ENCODE measurements at places on chromosomes 4 and X.

- no peak for DNase-seq
These were observed 125.0 kb upstream of the PJA1 start for GRCh38 chrX:69290292-69290691.

DNA sequence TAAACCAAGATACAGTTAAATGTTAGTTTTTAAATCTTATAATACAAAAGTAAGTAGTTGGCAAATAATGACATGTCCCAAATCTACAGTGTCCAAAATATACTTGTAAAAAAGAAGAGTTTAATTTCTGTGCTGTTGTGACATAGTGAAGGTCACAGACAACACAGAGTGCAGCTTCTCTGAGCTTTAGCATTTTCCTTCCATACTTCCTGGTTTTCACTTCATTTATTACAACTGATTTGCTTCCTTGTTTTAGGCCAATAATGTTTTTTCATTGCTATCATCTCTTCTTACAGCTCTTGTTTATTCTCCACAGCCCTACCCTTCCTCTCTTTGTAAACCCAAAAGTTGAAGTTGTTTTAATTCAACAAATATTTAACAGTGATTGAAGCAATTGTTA is 132.4 kb upstream of the TET2 start:
- no peak for DNase-seq

DNA sequence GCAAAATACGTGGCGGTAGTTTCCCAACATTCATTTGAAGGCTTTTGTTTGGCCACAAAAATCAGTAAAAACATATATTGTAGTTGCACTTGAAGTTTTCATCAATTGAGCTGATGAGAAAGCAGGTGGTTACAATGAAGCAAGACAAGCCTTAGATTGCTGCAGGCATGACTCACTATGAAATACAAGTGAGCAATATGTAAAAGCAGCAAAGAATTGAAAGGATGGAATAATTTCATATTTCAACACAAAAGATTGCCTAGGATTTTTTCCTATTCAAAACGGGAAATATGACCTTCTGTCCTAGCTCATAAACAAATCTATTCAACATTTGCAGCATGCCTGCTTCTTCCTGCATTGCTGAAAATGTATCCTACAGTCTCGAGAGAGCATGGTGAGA is 190.9 kb upstream of the BANK1 start:
- DNase-seq: no peak

DNA sequence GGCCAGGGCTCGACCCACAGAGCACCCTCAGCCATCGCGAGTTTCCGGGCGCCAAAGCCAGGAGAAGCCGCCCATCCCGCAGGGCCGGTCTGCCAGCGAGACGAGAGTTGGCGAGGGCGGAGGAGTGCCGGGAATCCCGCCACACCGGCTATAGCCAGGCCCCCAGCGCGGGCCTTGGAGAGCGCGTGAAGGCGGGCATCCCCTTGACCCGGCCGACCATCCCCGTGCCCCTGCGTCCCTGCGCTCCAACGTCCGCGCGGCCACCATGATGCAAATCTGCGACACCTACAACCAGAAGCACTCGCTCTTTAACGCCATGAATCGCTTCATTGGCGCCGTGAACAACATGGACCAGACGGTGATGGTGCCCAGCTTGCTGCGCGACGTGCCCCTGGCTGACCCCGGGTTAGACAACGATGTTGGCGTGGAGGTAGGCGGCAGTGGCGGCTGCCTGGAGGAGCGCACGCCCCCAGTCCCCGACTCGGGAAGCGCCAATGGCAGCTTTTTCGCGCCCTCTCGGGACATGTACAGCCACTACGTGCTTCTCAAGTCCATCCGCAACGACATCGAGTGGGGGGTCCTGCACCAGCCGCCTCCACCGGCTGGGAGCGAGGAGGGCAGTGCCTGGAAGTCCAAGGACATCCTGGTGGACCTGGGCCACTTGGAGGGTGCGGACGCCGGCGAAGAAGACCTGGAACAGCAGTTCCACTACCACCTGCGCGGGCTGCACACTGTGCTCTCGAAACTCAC is 3.6 kb downstream of the MID1IP1 start:
- no peak for DNase-seq

- DNase-seq: no peak
These were observed 3.5 kb upstream of the DDX60L start for GRCh38 chr4:168483811-168484210.

DNA sequence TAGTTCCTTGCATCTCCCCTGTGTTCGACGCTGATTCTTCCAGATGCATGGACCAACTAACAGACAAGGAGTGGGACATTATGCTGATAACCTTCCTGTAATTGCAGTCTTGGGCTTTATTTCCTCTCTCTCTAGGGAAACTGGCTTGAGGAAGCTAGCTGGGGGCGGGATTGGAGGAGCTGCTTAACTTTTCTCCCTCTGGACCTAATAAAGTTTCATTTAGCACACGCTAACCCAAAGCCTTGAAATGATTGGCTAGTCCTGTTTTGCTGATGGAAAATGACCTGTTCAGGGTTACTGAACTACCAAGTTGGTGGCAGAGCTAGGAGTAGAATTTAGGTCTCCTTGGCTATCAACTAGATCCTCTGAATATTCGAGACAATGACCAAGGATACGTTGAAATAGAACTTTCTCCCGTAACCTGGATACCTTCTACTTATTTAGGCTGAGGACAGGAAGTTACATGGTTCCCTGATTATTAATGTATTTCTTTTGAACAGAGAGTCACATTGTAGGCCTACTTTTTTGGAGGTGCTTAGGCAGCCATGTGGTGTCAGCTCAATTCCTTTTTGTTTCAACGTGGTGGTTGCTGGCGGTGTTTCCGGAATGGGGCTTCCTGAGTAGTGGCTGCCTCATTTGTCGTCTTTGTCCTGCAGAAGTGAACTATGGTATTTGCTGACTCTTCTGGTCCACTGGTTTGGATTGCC is 2.0 kb downstream of the PGK1 start:
- DNase-seq: no peak

- no peak for DNase-seq
These were observed 23.7 kb upstream of the CASK start for GRCh38 chrX:41946989-41947612.

DNA sequence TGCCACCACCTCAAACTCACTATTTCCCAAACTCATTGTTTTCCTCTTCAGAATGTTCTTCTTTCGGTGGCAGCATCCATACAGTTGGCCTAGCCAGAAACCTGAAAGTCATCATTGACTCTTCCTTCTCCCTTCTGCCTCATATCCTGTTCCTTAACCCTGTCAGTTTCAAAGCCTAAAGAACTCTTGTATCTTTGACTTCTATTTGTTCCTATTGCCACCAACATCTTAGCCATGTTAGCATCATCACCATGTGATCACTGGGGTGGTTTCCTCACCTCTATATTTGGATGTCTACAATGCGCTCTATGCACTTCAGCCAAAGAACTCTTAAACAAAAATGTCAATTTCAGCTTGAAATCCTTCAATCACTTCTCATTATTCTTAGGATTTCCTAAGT is 29.0 kb downstream of the DDX60L start:
- DNase-seq: no peak

DNA sequence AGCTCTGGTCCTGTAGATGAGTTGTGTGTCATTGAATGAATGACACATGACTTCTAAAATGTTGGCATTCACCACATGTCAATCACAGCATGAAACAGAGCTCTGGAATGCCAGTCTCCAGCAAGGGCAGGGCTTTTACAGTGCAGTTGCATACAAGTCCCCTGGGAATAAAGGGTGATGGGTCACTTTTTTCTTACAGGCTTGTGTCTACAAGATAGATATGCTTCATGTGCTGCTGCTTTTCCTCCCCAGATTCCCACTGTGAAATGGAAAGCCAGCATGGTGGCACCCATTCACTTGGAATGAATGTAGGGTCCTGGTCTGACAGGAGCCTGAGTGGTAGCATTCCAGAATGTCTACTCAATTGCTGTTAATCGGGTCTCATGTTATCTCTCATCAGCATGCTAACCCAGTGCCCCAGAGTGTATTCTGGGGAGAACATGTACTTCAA is 159.1 kb upstream of the KIT start:
- DNase-seq: no peak

DNA sequence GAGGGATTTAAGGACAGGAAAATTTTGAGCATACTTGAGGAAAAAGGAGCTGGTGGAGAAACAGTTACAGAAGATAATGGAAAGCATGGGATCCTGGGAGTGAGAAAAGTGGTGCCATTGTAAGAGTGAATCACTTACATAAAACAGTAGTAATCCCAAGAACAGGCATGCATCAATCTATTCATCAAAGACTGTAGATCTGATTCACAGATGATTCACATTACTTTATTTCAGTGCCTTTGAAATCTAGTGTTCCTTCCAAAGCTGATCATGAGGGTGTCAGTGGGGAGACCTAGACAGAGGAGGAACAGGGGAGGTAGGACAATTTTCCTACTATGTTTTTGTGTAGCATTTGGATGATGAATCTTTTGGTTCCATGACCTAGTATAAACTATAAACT is 102.7 kb downstream of the TAB3 start:
- DNase-seq: no peak

DNA sequence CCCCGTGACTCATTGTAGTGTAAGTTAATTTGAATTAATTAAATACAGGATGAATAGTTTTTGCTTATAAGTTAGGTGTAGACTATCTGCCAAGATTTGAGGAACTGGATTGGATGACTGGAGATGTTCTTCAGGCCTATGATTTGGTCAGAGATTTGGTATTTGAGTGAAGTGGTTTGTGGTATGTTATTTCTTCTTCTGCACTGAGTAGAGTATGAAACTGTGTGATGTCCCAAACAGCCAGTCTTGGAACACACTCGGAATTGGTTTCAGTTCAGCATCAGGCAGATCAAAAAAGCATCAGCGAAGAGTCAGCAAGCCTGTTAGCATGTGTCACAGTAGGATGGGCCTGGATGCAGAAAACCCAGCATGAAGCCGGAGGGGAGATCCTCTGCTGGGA is 294.1 kb downstream of the ARHGAP10 start:
- no peak for DNase-seq

DNA sequence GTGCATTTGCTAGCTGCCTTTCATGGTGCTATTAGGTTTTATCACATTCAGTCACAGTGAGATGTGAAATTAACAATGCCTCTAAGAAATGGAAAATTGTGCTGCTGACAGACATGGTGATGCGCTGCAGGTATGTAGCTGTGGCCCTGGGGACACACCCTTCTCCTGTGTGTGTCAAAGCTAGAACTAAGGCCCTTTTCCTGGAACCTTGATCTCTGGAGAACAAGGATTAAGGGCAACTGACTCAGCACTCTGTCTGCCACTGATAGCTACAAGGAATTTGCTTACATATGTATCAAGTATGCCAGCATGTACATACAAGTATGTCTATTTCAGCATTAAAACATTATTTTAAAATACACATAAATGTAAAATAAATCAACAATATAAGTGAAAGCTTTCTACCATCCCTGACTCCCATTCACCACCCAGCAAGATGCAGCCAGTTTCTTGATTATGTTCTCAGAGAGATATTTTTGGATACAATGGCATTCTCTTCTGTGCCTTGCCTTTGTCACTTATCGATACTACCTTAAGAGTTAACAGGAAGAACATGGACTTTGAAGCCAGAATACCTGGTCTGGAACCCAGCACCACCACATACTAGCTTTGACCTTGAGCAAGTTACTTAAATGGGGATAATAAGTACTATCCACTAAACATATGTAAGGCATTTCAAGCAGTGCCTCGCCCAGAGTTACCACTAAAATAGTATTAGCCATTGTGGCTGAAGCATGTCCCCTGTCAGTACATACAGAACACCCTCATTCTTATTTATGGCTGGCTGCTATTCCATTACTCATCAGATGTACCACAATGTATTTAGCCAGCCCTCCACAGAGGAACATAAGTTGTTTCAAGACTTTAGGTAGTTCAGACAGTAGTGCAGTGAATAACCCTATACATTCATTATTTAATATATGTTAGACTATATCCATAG is 68.5 kb downstream of the NPNT start:
- DNase-seq: no peak

DNA sequence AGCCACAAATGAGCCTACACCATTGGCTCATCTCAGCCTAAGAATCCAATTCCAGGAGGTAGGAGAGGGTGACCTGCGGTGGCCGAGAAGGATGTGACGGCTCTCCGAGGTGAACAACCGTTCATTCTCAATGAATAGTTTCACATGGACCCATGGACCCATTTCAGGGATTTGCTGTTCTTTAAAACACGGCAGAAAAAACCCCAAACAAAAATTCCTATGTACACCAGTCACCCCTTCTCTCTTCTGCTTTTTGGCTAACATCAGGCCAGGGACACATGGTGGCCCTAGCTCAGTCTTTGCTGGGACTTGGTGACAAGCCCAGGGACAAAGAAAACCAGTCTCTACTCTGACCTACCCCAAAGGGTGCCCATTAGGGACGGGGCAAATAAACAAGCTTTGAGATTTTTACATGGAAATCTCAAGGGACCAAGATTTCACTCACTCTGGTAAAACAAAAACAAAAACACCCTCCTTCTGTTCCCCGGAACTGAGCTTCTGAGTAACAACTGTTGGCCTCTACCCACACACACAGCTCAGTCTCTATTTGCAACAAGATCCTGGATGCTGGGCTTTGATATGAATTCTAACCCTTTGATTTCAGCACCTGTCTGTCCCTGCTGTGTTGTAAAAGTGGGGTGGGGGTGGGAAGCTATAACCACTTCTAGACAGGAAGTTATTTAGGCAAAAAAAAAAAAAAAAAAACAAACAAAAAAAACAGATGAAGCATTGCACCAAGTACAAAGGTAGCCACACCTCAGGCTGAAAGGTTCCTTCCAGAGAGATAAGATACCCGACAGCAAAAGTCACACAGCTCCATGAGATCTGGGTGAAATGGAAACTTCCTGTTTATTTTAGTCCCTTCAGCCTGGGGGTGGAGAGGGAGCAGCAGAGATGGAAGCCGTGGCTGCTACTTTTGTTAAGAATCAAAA is 49.0 kb downstream of the DDX3X start:
- DNase-seq: no peak

DNA sequence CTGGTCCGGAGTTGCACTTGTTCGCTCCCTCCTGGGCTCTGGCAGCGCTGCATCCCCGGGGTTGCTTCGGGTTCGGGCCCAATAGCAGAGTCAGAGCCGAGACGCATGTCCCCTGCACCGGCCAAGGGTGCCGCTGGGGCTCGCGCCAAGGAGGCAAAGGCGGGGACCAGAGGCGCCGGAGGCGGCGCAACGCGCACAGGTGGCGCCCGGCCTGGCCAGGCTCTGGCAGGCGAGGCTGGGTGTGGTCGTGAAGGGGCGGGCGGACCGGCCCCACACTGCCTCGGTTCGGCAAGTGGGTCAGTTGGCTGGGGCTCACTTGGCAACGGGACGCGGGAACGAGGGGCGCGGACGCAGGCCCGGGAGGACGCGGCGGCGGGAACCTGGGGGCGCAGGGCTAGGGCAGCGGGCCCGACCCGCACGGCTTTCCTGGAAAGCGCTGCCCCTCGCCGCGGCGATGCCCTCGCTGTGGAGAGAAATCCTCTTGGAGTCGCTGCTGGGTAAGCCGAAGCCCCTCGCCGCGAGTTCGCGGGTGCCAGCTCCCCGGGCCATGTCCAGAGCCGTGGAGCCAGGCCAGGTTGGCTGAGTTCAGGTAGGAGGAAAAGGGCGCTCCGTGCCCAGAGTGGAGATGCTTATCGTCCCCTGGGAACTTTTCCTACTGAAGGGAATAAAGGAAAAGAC is at the start of gene CWH43:
Gene CWH43 (plus strand): TSS at position 300 of the 678 bp plus-strand sequence. CDS start 155 bp downstream, at position 455.
- DNase-seq: no peak
